ACHN (cell line): ENCODE measurements at places on chromosomes 6 and 20.

DNA sequence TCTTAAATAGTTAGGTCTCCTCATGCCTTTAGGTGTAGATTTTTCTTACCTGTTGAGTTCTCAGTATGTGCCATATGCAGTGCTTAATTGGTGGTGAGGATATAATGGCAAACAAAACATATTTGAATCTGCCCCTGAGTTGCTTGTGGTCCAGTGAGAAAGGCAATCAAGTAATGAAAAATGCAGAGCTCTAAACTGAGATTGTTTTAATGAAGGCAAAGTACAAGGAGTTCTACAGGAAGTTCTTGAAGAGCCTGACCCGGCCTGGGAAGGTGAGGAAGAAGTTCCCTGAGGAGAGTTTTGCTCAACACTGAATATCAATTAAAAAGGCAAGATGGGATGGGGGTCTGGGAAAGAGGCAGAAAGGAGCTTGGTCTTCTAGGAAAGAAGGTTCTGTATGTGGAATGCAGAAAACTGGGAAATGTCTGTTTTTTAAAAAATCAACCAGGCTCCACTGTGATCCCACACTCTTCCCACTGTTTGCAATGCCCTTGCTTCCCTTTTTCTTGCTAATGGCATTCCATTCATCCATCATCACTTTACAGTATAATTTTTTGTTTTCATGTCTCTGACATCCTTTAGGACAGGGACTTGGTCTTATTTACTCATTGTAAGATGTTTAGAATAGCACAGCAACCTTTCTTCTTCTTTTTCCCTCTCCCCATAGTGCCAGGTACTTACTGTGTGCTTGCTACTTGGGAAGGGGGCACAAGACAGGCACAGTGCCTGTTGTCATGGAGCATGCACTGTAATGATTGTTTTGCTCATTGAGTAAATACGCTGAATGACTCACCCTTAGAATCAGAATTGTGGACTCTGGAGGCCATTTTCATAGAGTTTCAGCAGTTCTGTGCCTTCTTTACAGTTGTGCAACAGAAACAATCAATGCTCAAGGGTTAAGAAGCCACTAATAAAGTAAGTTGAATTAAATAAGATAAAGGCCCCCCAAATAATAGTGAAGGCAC is 64.3 kb downstream of the ANKS1A start:
- no peak for DNase-seq

- no peak for DNase-seq
Measured at GRCh38 chr6:100475554-100476320, 11.0 kb upstream of the SIM1 start.

DNA sequence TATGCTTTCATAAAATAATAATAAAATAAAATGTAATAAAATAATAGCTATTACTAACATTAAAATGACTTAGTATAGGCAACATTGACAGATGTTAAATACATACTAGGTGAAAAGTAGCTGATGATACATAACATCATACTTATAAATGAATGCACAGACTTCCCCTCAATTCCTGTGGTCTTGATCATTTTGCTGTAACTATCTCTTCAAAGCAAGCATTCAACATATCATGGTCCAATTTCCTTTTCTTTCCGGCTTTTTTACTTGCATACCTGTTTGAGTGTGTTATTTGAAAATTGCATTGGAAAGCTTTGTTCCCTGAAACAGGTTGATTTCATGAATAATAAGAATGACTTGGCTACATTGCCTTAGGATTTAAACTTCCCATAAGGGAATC is 309.3 kb downstream of the HDGFL1 start:
- DNase-seq: no peak

GRCh38 chr6:17059022-17059421 is 42.8 kb upstream of the STMND1 start:
- no peak for DNase-seq

- DNase-seq: no peak
Measured at GRCh38 chr20:57958050-57958420, 248.2 kb upstream of the PMEPA1 start.

- no peak for DNase-seq
Measured at GRCh38 chr20:49447946-49448809, 34.3 kb downstream of the KCNB1 start.

- no peak for DNase-seq
Measured at GRCh38 chr6:15748341-15748740, 85.5 kb upstream of the DTNBP1 start.
